NCI-H187 (cell line): ENCODE measurements at places on chromosomes 4 and X.

DNA sequence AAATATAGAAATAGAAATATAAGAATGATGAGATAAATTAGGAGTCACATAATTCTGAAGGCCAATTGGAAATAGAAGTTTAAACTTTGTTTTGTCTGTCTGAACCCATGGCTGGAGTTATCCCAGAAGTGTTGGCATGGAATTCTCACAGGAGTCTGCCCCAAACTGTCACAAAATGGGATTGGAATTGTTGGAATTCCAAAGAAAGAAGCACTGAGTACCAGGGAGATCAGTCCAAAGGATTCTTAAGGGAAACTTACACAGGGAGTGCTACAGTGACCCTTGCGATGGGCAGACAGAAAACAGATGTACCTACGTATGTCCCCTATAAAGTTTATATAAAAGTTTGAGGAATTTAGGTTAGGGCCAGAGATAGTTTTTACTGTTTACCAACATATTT, 1607.7 kb downstream of the ARAP2 start:
- DNase-seq, result no peak

GRCh38 chr4:48270951-48271473, 1.4 kb upstream of the TEC start:
- no peak for DNase-seq

DNA sequence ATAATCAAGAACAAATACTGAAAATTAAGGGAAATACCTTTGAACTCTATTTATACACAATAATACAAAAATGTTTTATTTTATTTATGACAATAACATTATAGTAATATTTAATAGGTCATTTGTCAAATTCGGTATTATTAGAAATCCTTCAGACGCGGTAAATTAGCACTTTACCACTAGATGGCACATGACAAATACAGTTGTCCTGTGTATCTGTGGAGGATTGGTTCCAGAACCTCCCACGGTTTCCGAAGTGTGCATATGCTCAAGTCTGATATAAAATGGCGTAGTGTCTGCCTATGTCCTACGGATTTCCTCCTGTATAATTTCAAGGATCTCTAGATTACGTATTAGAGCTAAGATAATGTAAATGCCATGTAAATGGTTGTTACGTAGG, 8.1 kb upstream of the LINC00632 start:
- no peak for DNase-seq

DNA sequence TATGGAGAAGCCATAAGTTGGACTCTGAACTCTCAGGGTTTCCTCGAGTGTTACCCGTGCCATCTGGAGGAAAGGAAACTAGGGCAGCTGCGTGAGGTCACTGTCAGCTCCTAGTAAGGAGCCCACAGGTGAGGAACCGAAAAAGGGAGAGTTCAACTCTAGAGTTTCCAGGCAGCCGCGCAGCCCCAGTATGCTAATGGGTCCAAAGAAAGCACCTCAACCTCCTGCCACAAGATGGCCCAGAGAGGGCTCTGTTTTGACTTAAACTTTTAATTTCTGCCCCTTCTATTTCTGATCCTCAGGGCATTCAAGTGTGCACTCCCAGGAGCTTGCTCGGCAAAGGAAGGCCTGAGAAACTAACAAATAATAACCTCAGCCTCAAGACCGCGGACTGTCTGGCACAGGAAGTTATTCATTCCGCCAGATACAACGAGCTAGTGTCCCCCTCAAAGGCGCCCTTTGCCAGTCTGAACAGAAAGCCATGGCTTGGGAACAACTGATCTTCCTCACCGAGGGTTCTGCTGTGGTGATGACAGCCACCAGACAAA, 13.9 kb downstream of the SCARB2 start:
- DNase-seq, result no peak

- DNase-seq, result no peak
Measured at GRCh38 chr4:142697320-142697719, 148.8 kb downstream of the INPP4B start.

DNA sequence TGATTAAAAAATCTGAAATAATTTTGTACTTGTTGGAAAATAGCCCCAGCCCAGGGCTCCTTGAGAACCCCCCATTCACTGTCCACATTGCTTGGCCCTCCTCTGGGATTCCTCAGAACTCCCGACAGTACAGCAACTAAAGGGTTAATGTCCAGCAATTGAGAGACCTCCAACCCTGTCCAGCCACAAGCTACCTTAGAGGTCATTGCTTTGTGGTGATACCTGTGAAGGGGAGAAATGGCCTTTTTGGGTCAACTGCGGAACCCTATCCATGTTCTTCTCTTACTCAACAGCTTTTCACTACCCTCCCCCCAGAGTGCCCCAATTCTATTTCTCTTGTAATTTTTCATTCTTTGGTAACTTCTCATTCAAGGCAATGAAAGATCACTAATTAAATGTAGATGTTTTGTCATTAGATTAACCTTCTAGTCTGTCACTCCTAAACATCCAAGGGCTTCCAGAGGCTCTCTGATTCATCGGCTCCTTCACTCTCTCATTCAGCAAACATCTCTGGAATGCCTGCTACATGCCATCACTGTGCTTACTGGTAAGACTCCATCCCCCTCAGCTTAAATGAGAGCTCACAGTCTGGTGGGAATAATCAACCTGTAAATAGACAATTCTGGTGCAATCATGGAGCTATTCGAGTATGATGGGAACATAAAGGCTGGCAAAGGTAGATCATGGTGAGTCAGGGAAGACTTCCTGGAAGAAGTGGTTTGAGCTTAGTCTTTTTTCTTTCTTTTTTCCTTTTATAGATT, 241.4 kb upstream of the PGRMC2 start:
- no peak for DNase-seq

- DNase-seq, result no peak
Measured at GRCh38 chrX:27599928-27600327, 9.8 kb downstream of the DCAF8L2 start.

GRCh38 chrX:19805046-19805690, 82.2 kb downstream of the SH3KBP1 start:
- no peak for DNase-seq

- DNase-seq, result no peak
Measured at GRCh38 chr4:114386637-114387233, 211.9 kb upstream of the UGT8 start.

DNA sequence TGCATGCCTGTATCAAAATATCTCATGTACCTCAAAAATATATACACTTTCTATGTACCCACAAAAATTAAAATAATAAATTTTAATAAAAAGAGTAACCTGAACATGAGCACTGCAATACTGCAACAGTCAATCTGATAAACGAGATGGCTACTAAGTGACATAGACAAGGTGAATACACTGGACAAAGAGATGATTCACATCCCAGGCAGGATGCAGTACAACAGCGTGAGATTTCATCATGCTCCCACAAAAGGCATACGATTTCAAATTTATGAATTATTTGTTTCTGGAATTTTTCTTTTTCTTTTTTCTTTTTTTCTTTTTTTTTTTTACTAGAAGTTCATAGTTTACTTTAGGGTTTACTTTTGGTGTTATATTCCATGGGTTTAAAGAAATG, 12.2 kb upstream of the FGF16 start:
- DNase-seq, result no peak

DNA sequence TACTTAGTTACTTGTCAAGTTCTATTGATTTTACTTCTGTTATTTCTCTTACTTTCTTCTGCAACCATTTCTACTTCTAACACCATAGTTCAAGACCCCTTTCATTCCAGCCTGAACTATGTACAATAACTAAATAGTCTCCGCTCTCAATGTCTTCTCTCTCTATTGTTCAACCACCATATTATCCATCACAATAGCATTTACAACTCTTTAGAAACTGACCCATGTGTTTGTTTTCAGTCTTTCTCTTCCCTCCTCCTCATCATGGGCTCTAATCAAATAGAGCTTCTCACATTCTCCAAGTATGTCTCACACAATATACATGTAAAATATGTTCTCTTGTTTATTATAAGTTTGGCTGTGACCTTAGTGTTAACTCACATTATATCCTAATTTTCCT, 143.6 kb downstream of the ZAR1 start:
- no peak for DNase-seq

DNA sequence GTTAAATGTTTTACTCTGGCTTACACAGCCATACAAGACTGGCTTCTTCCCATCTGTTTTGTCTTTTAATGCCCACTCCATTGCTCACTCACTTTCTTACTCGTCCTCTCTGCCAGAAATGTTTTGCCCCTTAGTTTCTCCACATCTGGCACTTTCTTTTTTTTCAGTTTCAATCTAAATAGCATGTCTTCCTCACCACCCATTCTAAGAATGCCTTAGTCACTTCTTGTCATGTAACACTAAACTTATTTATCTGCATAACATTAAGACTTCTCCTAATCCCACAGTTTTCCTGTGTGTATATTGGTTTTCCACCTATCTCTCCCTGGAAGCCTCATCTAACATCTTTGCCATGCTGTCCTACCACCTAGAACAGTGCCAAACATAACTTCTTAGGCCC, 119.3 kb downstream of the ADAMTS3 start:
- no peak for DNase-seq

DNA sequence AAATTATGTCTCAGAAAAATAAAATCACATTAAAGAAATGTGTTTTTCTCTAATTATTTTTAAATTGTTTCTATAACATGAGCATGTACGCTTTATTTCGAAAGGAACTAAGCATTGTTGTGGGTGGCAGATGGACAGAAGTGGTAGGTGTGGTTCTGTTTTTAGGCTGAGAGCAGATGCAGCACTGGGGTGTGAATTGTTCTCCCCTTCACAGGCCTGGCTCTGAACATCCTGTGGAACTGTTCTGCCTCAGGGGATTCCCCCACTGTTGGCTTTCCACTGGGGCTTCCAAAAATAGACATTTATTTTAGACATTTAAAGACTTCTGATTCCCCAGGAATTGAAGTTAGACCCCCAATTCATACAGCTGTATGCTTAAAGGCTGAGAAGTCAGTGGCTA, 41.9 kb upstream of the PDHA2 start:
- no peak for DNase-seq

GRCh38 chr4:661881-662761, 12.0 kb downstream of the ATP5ME start:
- DNase-seq, result no peak

DNA sequence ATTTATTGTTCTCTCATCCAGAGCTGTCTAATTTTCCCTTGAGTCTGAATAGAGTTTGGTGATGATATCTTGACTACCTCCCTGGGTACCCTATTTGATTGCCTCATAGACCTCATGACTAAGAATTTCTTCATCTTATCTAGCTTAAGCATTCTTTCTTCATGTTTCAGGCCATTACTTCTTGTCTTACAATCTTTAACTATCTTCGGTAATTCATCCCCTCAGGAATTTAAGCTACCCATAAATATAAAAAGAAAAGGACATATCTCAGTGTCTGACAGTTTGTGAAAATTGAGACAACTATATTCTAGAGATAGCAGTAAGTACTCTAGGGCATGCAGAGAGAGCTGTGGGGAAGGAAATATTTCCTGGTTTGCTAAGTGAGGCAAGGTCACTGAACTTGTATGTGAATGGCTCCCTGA, 466.1 kb upstream of the GRID2 start:
- DNase-seq, result no peak

GRCh38 chr4:99710681-99711345, 53.2 kb upstream of the C4orf54 start:
- DNase-seq, result no peak

DNA sequence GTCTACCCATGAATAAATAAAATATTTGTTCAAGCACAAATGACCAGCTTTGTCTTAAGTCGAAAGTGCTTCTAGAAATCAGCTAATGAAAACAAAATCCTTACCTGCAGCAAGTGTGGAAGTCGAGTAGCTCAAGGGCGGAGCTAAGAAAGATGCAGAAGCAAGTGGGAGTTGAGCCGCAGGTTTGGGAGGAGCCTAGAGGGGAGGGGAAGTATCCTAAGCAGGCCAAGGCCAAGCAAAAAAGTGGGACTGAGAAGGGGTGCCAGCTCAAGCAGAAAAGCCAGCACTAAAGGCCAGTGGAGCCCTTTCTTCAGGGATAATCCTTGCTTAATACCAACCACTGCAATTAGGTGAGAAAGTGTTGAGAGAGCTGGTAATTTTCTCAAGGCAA, 60.8 kb downstream of the DLG3 start:
- DNase-seq, result no peak

- no peak for DNase-seq
Measured at GRCh38 chr4:10115797-10116568, 616 bp downstream of the WDR1 start.

- no peak for DNase-seq
Measured at GRCh38 chr4:77845400-77845799, 17.2 kb upstream of the MRPL1 start.

- DNase-seq, result no peak
Measured at GRCh38 chrX:155246748-155247147, 17.5 kb downstream of the RAB39B start.

GRCh38 chr4:108320061-108320460, 151.3 kb upstream of the LEF1 start:
- no peak for DNase-seq

GRCh38 chr4:132646186-132646585, 502.9 kb upstream of the PCDH10 start:
- no peak for DNase-seq

DNA sequence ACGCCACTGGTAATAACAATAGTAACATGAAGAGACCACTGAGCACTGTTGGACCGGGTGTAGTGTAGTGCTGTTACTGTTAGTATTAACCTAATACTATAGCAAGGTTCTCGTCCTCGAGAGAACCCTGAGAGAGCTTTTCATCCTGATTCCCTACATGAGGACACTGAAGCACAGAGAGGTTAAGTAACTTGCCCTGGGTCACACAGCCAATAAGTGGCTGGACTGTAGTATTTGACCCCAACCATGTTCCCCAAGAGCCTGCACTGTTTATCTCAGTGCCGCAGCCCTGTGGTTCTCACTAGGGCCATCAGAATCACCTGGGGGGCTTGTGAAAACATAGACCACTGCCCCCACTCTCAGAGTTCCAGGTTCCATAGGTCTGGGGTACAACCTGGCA, 10.4 kb downstream of the SCML1 start:
- no peak for DNase-seq

DNA sequence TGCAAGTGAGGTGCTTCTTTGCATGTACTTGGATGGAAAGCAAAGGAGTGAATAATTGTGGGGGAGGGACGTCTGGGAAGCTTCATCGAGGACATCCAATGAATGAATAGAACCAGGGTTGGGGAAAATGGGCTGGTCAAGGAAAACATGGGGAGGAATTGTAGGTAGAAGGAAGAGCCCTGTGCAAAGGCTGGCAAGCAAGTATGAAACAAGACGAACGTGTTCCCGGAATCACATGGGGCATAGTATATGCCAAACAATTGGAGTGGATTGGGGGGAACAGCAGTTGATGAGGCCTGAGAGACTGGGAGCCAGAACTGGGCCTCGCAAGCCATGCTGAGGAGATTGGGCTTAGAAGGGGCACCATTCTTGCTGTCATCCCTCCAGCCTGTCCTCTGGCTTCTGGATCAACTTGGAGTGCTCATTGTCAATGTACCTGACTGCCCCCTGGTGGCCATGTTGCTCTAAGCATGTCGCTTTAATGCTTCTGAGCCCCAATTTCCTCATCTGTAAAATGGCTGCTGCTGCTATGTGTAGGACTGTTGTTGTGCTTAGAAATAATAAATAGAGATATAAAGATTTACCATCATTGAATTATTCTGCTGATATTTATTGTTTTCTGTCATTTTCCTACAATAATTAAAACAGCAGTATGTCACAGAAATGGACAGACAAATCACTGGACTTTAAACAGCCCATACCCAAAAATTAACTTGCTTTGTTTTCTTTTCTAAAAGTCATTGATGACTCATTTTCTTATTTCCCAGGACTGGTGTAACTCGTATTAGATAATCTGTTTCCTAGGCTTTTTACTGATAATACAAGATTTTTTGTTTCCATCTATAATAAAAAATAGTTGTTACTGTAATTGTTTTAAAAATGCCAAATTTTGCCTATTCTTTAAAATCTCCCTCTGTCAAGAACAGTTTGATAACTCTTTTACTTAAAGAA, 66.4 kb downstream of the JADE3 start:
- peak; percentile 4 for DNase-seq
